ENCODE measurements at places on chromosomes 7 and 10. TPM values are rescaled to one million over a fixed set of nuclear protein-coding genes. Genes with fewer than 3 reads are reported as not detected.

The ANKRD16 gene
- total RNA-seq: 20.1 TPM

The NPC1L1 gene
- 0.23 TPM for total RNA-seq

The RARRES2 gene
- 98.8 TPM for total RNA-seq

The FBXO24 gene
- 9.7 TPM for total RNA-seq

DNA sequence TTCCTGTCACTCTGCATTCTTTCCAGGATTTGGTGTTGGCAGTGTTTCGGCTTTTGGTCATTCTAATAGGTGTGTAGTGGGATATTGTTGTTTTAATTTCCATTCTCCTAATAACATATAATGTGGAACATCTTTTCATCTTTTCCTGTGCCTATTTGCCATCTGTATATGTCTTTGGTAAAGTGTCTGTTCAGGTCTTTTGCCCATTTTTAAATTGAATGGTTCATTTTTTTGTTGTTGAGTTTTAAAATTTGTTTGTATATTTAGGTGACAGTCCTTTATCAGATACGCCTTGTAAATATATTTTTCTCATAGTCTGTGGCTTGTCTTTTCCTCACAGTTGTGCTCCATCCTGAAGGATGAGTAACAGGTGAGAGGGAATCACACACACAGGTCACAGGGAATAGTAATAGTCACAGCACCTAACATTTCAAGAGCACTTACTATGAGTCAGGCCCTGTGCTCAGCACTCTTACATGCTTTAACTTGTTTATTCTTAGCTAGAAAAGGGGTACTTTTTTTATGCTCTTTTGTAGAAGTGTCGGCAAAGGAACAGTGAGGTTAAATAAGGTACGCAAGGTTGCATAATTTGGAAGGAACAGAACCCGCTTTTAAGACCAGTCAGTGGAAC is 117.1 kb upstream of the GATA3 start:
- H3K4me1 ChIP-seq: no peaks in the 10 kb centered on the region
- H3K4me3 ChIP-seq: no peak overlapping the region
- H3K27ac ChIP-seq: no peak overlapping the region
- no peaks in the 10 kb centered on the region for H3K27me3 ChIP-seq

DNA sequence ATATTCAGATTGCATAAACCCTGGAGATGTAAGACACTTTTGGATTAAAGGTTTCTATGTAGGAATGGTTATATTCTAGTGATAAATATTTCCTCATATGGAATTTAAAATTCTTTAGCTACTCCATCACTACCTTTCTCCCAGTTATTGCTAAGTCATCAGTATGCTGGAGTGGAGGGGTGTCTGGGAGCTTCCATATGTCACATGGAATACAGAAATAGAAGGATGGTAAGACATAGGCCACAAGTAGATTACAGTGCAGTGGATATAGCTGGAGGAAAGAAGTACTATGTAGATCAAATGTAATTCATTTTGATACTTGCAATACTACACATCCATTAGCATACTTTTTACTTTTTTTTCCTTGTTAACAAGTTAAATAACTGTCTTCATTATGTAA is 428.4 kb downstream of the ARL4A start:
- H3K36me3 ChIP-seq: no peaks in the 10 kb centered on the region
- no peak for DNase-seq
- H3K27me3 ChIP-seq: no peaks in the 10 kb centered on the region
- H3K27ac ChIP-seq: no peak overlapping the region

DNA sequence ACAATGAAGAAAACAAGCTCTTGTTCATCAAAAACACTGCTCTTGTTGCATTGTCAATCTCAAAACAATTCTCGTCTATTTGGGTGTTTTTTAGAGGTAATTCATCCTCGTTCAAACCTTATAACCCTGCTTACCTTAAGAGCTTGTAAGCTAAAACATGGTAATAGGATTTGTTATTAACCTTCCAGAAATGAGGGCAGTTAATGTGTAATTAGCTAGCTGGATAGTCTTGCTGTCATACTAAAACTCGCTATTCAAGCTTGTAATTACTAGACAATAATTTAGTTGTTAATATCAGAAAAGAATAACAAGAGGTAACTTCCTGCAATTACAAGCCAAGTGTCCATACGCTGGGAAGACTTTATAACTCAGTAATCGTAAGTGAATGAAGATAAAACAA is 101.6 kb downstream of the UBE2H start:
- H3K27ac ChIP-seq: no peak overlapping the region
- no peak overlapping the region for H3K4me3 ChIP-seq
- DNase-seq: no peak
- H3K27me3 ChIP-seq: no peaks in the 10 kb centered on the region

- no peaks in the 10 kb centered on the region for H3K4me1 ChIP-seq
- no peaks in the 10 kb centered on the region for H3K27me3 ChIP-seq
- no peak for DNase-seq
- no peaks in the 10 kb centered on the region for H3K36me3 ChIP-seq
- no peak overlapping the region for H3K27ac ChIP-seq
- H3K4me3 ChIP-seq: no peak overlapping the region
Observed at GRCh38 chr10:126075009-126075408, 178.6 kb downstream of the FANK1 start.

- no peaks in the 10 kb centered on the region for H3K36me3 ChIP-seq
- no peaks in the 10 kb centered on the region for H3K4me1 ChIP-seq
- no peak overlapping the region for H3K27ac ChIP-seq
- H3K4me3 ChIP-seq: no peak overlapping the region
Observed at GRCh38 chr10:11586170-11586569, 25.3 kb downstream of the USP6NL start.

- H3K27me3 ChIP-seq: no peaks in the 10 kb centered on the region
- H3K4me3 ChIP-seq: no peak overlapping the region
- H3K36me3 ChIP-seq: no peaks in the 10 kb centered on the region
- no peak overlapping the region for H3K27ac ChIP-seq
- no peak for DNase-seq
- no peaks in the 10 kb centered on the region for H3K4me1 ChIP-seq
Observed at GRCh38 chr7:147151661-147152060, 1035.1 kb downstream of the CNTNAP2 start.

GRCh38 chr7:139417478-139417877 is 57.8 kb downstream of the LUC7L2 start:
- peaks cover 5% of the 10 kb centered on the region for H3K36me3 ChIP-seq
- no peaks in the 10 kb centered on the region for H3K4me1 ChIP-seq
- H3K4me3 ChIP-seq: no peak overlapping the region

DNA sequence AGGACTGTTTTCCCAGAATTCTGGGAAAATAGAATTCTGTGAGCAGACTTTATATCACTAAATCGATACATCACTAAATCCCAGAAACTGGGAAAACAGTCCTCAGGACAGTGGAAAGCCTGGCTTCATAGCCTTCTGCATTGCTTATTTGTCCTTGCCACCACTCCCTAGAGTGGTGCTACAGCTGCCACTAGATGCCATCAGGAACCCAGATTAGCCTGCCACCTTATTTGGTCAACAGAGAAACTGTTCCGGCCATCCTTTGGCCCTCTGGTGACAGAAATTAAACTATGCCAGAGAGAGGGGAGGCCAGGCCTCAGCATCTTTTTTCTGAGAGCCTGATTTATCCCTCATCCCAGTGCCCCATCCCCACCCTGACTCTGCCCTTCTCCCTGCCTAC is 19.6 kb upstream of the NFKB2 start:
- no peaks in the 10 kb centered on the region for H3K27me3 ChIP-seq
- peaks cover 21% of the 10 kb centered on the region for H3K36me3 ChIP-seq
- no peak for DNase-seq

DNA sequence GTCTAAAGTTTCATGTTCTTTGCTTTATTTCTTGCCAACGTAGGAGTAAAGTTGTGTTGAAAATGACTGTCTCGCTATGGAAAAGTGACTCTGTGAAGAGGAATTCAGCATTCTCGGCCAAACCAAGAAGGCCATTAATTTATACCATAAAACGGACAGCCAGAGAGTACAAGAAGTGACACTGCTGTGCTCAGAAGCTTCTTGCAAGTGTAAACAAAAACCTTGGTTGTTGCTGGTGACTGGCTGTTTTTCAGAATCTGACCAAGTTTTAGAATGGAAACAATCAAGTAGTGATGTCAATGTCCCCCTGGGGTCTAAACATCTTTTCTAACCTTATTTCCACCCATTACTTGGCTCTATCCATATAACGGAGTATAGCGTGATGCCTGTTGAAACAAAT is 201.9 kb downstream of the INHBA start:
- DNase-seq: no peak
- H3K27me3 ChIP-seq: no peaks in the 10 kb centered on the region
- no peaks in the 10 kb centered on the region for H3K36me3 ChIP-seq
- no peak overlapping the region for H3K4me3 ChIP-seq
- no peaks in the 10 kb centered on the region for H3K4me1 ChIP-seq
- H3K27ac ChIP-seq: no peak overlapping the region

GRCh38 chr7:134356421-134356936 is 39.7 kb upstream of the SLC35B4 start:
- no peaks in the 10 kb centered on the region for H3K4me1 ChIP-seq
- H3K4me3 ChIP-seq: no peak overlapping the region
- H3K27me3 ChIP-seq: no peaks in the 10 kb centered on the region
- no peak overlapping the region for H3K27ac ChIP-seq
- no peaks in the 10 kb centered on the region for H3K36me3 ChIP-seq
- no peak for DNase-seq

- H3K27me3 ChIP-seq: no peaks in the 10 kb centered on the region
- no peak overlapping the region for H3K27ac ChIP-seq
- H3K4me1 ChIP-seq: no peaks in the 10 kb centered on the region
- no peak for DNase-seq
Observed at GRCh38 chr7:39017369-39017915, 39.7 kb downstream of the POU6F2 start.

- no peaks in the 10 kb centered on the region for H3K36me3 ChIP-seq
- no peak within 1 kb of the TSS for H3K27ac ChIP-seq
- peak within 1 kb of the TSS; percentile 15 for H3K4me3 ChIP-seq
- peaks cover 3% of the 10 kb centered on the region for H3K4me1 ChIP-seq
- H3K27me3 ChIP-seq: no peaks in the 10 kb centered on the region
Observed at GRCh38 chr7:49773218-49773935, at the start of gene VWC2. TSS of gene VWC2 (plus strand) at chr7:49773638. CDS start at chr7:49775436, 1,798 bp downstream.

- no peak for DNase-seq
- no peaks in the 10 kb centered on the region for H3K27me3 ChIP-seq
- H3K4me3 ChIP-seq: peak overlapping the region; percentile 68
- peaks cover 12% of the 10 kb centered on the region for H3K36me3 ChIP-seq
Observed at GRCh38 chr7:2521952-2522591, 2.5 kb downstream of the LFNG start.

DNA sequence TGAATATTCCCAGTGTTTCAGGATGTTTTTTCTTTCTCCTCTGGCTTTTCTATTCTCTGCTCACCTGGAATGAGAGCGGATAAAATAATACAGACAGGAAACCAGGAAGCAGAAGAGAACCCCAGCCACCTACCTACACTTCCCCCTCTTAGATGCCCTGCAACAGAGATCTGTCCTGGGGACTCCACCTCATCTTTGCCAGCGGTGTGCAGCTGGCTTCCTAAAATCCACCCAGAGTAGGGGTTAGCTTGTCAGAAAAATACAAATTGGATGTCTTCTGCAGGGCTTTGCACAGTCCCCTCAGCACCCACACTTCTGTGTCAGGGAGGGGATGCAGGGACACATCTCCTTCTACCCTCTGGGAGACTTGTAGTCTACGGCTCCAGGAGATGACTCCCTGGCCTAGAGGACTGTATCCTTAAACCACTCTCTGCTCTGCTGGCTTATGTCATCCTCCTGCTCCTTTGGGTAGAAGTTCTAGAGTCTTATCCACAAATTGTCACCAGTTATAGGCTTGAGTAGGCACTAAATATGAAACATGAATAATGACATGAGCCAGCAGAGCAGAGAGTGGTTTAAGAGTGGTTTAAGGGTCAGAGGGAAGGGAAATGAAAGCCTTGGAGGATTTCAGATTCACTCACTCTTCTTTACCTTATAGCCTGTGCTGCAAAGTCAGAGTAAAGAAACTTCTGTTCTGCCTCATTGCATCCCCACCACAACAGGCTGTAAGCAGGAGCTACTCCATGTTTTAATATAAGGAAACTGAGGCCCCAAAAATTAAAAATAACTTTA is 749.4 kb downstream of the AUTS2 start:
- no peak overlapping the region for H3K27ac ChIP-seq
- no peak for DNase-seq
- H3K4me3 ChIP-seq: no peak overlapping the region

DNA sequence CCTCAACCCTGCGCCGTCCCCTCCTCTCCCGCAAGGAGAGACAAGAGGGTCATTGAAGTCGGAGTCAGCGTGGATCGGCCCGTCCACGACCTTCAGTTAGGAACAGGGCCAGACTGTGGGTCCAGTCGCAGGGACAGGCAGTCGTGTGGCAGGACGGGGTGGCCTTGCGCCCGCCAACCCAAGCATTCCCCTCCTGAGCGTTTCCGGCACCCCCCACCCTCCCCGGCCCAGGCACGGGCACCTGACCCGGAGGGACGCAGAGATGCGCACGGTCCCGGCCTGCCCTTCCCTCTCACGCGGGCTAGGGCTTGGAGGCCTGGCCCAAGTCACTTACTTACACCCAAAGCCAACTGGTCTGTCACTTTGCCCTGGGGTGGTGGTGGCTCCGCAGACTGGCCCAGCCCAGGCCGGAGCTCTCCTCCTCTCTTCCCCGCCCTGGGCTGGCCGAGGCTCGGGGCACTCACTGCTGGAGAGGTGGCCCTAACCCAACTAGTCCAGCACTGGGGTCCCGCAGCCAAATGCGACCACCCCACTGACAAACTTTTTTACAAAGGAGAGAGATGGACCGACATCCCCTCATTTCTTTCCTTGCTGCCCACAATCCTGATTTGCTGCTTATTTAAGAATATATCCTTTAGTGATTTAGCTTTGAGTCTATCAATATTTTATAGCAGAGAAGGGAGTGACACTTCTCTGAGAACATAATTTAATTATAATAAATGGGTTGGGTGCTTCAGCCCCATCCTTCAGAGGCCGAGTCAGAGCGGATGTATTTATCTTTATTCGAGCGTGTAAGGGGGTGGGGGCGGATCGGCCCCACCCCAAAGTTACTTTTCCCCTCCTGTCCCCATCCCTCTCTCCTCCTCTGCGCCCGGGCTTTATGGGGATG is 1.2 kb upstream of the UNCX start:
- peaks cover 82% of the 10 kb centered on the region for H3K27me3 ChIP-seq
- no peaks in the 10 kb centered on the region for H3K36me3 ChIP-seq
- no peak for DNase-seq
- H3K27ac ChIP-seq: no peak overlapping the region

DNA sequence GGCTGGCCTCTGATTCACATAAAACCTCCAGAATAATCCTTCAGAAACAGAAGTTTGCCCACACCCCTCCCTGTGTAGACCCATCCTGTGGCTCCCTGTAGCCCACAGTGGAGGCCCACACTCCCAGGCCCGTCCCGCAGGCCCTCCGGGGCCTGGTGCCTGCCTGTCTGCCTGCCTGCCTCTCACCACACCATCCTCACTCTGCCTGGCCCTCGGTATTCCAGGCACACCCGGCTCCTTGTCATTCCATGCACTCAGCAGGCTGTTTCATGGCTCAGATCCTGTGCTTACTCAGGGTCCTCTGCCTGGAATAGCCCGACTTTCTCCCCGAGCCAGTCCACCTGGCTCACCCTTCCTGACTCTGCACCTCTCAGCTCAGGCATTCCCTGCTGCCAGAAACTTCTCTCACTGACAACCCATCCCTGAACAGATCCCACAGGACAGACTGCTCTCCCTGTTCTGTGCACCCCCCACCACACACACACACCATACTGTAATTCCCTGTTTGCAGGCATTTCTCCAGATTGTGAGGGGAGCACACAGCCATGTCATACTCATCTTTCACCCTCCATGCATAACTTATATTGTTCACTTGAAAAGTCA is 498.0 kb upstream of the ZMIZ1 start:
- no peak overlapping the region for H3K4me3 ChIP-seq
- DNase-seq: peak; percentile 23
- H3K27ac ChIP-seq: peak overlapping the region; percentile 18
- H3K36me3 ChIP-seq: no peaks in the 10 kb centered on the region
- H3K4me1 ChIP-seq: no peaks in the 10 kb centered on the region
- H3K27me3 ChIP-seq: no peaks in the 10 kb centered on the region

GRCh38 chr7:115851291-115851690 is 179.3 kb downstream of the TFEC start:
- no peak overlapping the region for H3K27ac ChIP-seq
- H3K27me3 ChIP-seq: no peaks in the 10 kb centered on the region
- no peak for DNase-seq
